ENCODE measurements at places on chromosomes 6 and 20.

DNA sequence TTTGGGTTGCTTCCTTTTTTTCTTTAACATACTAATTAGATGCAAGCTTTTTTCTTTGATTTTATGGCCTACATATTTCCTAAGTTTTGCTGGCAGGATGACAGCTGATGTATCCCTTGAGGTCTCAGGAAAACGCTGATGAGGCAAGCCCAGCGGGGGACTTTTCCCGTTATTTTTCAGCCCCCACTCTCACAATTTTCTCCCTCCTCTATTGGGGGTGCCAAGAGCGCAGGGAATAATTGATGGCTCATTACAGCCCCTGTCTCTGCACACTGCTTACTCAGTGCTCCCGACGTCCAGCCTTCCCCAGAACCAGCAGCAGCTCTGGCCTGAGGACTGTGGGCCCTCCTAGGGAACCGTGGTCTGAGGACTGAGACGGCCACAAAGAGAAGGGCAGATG is 38.6 kb upstream of the VSTM2L start:
- no peak for DNase-seq

DNA sequence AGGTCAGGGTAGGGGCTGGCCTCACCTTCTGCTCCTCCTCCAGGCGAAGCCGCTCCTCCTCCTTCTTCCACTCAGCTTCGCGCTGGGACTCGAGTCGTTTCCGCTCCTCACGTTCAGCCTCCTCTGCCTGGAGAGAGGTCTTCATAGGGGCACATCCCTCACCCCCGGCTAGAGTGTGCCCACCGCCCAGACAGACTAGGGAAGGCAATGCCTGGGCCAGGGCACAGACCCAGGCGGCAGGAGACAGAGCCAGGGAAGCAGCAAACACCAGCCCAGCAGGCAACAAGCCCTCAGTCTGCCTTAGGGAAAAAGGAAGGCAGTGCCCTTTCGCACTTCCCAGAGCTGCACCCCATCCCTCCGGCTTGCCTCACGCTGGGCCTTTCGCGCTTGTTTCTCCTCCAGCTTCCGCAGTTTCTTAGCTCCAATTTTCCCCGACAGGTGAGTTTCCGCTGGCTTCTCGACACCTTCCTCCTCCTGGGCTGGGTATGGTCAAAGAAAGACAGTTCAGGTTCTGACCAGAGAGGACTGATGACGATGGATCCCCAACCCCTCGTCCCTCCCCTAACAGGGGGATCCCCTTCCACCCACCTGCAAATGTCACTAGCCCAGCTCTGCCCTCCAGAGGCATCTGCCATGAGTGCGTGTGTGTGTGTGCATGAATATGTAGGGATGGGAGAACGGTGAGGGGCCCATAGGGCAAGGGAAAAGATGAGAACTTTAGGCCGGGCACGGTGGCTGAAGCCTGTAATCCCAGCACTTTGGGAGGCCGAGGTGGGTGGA is 4.3 kb downstream of the DDRGK1 start:
- DNase-seq, result no peak

GRCh38 chr6:141264101-141264500 is 868.6 kb upstream of the GJE1 start:
- DNase-seq, result no peak

DNA sequence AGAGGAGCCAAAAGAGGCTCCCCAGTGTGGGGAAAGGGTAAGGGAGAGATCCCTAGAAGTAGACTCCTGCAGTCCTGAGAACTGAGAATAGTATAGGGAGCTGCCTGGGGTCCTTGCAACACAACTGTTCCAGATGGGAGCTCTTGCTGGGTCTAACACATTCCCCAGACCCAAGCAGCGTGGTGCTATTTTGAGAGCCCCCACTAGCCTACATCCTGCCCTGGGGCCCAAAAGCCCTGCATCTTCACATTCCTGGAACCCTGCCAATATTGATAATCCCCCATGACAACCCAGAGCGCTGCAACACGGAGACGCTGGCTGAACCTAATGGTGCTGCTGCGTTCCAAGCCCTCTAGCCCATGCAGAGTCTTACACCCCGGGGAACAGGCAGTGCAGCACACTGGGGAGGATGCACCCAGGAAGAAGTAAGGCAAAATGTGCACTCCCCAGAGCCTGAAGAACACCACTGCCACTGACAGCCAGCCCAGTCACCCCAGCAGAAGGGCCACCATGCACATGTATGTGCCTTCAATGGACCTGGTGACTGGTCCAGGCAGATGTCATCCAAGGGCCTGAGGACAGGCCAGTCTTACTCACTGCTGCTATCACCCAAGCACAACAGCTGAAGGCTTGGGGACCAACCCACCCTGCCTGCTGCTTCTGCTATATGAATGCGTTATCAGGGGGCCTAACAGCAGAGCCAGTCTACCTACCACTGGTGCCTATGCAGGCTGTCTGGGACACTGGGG is 7.0 kb upstream of the RNF217 start:
- DNase-seq, result no peak

- no peak for DNase-seq
These were observed 26.5 kb upstream of the ZBTB22 start for GRCh38 chr6:33343953-33344611.

DNA sequence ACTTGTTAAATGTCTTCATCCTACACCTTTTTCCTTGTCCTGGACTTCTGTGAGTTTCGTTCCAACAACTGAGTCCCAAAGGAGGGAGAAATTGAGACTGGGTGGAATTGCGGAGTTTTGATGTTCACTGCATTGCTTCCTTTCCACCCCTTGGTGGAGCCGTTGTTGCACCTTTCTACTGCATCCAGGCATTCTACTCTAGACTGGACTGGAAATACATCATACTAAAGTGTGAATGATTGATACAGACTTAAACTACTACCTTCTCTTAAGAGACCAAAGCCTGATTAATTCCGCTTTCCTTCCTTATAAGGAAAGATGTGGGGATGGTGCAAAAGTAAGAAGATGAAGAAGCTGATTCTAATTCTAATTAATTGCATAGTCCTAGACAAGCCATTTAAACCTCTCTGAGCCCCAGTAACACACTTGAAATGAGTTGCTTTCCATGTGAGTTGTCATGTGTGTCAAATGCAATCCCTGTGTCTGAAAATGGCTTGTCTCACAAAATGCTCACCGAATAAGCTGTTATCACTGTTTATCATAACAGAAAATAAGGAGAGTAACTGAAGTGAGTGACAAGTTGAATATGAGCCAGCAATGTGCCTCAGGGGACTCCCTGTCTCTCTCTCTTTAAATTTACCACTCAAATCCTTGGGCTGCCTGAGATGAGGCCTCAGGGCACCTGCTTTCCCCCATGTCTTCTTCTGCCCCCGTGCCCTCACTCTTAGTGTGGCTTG is 338.3 kb upstream of the CHD6 start:
- no peak for DNase-seq

GRCh38 chr6:13581700-13582229 is 7.4 kb downstream of the SIRT5 start:
- DNase-seq, result no peak

DNA sequence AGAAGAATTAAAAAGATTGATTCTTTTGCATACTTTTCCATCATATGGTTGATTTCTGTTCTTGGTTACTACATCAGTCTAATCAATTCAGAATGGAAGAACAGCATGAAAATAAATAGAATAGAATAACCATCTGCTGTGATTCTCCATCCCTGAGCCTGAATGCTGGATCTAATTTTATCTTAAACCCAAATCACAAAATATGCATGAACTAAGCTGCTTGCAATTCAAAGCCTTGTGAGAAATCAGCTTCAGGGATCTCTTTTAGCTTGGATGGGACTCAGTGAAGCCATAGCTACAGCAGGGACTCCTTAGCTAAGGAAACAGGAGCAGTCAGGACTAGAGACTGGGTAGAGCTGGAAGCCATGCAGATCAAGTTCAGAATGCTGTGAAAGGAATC is 74.1 kb downstream of the TPBG start:
- DNase-seq, result no peak

DNA sequence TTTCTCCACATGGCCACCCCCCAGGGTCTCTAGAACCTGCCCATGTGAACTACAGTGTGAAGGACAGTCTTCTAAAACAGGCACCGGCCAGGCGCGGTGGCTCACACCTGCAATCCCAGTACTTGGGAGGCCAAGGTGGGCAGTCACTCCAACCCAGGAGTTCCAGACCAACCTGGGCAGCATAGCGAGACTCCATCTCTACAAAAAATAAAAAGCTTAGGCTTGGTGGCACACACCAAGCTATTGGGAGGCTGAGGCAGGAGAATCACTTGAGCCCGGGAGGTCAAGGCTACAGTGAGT is 13.7 kb downstream of the ACSS1 start:
- DNase-seq, result no peak

DNA sequence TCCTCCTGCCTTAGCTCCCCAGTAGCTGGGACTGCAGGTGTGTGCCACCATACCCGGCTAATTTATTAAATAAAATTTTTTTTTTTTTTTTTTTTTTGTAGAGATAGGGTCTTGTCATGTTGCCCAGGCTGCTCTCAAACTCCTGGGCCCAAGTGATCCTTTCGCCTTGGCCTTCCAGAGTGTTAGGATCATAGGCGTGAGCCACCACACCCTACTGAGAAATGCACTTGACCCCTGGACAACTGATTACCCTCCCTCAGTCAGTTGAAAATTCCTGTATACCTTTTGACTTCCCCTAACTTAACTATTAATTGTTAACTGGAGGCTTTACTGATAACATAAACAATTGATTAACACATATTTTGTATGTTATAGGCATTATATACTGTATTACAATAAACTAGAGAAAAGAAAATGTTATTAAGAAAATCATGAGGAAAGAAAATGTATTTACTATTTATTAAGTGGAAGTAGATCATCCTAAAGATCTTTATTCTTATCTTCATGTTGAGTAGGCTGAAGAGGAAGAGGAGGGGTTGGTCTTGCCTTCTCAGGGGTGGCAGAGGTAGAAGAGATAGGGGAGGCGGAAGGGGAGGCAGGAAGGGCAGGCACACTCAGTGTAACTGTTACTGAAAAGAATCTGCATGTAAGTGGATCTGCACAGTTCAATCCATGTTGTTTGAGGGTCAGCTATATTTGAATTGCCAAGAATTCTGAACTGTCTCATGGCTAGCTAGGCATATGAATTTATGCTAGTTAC is 104.3 kb downstream of the FARS2 start:
- no peak for DNase-seq

GRCh38 chr6:25051083-25051482 is 115.3 kb upstream of the RIPOR2 start:
- no peak for DNase-seq

DNA sequence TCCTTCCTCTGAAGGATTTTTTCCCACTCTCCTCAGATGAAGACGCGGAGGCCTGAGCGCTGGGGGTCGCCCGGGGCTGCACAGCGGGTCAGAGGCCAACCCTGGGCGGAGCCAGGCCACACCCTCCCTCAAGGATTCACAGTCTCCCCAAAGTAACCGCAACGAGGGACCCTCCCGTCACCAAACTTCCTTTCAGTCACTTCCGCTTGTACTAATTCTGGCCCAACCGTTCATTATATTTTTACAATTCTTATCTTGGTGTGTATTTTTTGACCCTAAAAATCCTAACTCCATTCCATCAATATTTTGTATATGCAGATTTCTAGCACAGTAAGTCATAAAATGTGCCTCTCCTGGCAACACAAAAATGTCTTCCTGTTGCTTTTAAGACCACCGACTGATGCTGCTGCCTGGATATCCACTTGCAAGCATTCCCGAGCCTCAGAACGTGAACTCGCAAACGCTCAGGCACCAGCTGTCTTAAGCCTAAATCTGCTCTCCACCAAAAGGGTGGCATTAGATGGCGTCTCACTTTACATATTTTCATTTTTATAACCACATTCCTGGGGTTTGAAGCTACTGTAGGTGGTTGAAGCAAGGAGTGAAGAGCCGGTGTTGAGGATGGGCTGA is 128.0 kb downstream of the DLL1 start:
- no peak for DNase-seq

DNA sequence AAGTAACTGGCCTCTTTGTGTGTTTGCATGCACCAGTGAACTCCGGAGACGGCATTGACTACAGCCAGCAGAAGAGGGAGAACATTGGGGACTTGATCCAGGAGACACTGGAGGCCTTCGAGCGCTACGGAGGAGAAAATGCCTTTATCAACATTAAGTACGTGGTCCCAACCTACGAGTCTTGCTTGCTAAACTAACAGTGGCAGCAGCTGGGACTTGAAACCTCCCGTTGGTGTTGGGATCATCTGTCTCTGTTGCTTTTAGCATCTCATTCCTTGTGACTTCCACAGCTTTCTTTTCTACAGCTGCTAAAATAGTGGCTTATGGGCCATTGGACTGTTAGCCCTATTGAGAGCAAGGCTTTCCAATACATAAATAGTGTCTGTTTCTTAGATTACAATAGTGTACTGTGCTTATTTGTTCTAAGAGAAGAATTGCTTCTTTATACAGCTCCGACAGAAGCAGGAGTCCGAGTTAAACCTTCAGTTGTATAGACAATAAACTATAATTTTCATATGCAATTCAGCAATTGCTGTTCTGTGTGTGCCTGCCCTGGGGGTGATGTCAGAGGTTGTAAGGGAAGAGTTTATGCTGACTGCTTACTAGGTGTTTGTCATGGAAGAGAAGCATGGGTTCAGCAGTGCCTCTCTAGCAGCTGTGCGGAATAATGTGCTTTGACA is 99.6 kb upstream of the QKI start:
- no peak for DNase-seq

- no peak for DNase-seq
These were observed 6.1 kb upstream of the TMEM74B start for GRCh38 chr20:1190847-1191246.

DNA sequence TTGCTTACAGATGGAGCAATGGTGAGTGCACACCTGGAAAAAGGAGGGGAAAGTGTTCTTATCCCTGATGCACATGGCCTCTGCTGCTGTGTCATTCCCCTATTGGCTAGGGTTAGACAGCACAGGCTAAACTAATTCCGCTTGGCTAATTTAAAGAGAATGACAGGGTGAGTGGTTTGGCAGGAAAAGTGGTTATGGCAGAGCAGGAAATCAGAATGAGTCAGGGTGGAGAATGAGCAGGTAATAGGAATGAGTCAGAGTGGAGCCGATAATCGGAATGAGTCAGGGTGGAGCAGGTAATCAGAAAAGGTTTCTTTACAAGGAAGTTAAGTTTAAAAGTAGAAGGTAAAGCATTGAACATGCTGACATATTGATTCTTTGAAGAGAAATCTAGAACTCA is 355.5 kb upstream of the HTR1E start:
- DNase-seq, result no peak

- peak; percentile 64 for DNase-seq
These were observed 41.0 kb upstream of the RAB23 start for GRCh38 chr6:57262901-57263694.

DNA sequence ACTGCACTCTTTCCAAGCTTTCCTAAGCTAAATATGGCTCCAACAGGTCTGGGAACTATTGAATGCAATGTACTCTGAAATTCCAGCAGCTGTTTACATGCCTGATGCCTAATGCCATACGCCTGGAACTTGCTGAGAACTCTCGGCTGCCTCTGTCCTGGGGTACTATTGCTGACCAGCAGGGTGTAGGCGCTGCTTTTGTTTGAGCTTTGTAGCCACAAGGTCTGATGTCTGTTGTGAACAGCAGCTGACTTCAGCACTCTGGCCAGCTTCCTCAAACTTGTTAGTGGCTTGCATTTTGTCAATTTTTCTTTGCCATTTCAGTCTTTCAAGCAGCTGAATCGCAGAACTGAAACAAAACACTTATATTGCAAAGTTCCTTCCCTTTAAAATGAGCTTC is 26.7 kb downstream of the SAYSD1 start:
- DNase-seq, result peak; percentile 61

All from AG08395 (cell line).